Mesenteric fat pad (tissue), 1 donor: ENCODE measurements at places on chromosomes 3 and 15.

GRCh38 chr3:134059671-134060560, 30.2 kb upstream of the SLCO2A1 start:
- no peak for DNase-seq

DNA sequence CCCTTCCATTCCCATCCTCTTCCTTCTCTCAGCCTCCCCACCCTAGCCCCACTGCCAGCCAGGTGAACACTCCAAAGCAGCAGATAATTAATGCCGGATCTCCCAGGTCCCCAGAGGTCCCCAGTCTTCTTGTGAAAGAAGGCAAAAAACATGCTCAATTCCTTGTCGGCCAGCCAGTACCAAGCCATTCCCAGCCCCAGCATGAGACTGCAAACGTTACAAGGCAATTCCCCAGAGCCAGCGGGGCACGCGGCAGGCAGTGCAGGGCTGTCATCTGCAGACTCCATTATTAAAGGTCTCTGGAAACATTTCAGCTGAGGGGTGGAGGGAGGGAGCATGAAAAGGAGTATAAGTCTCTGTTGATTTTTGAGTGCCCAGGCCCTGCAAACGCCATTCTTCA, 117.8 kb downstream of the XXYLT1 start:
- no peak for DNase-seq

DNA sequence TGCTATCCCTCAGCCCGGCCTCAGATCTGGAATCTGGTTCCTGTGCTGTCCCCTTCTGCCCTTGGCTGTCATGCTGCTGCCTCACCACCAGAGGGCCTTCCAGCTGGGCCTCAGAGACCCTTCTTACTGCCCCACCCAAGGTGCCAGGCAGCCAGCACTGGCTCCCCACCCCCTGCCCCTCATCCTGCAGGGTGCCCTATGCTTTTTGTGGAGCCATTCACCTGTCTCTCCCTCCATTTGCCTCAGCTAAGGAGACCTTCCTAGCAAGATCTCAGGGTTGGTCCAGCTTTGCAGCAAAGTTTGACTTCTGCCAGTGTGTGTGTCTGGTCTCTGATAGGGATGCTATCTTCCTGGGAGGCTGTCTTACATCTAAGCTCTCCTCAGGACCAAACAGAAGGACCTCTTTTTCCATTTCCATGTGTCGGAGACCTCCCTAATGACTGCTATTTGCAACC, 1.9 kb upstream of the VWA5B2 start:
- no peak for DNase-seq

DNA sequence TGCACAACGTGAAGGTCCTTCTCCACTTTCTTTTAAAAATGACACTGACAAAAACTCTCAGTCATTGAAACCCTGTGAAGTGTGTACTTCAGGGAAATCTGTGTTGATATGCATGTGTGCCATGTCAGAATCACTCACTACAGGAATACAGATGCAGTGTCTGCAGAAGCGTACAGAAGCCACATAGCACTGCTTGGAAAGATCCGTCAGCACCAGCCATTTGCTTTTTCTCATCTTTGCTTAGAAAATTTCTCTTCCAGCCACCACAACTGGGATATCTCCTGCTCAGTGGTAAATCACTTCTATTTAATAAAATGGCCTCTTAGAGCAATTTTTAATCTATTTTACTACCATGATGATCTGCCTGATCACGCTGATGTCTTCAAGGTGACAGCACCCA, 91.3 kb upstream of the ARHGEF26 start:
- DNase-seq: no peak

DNA sequence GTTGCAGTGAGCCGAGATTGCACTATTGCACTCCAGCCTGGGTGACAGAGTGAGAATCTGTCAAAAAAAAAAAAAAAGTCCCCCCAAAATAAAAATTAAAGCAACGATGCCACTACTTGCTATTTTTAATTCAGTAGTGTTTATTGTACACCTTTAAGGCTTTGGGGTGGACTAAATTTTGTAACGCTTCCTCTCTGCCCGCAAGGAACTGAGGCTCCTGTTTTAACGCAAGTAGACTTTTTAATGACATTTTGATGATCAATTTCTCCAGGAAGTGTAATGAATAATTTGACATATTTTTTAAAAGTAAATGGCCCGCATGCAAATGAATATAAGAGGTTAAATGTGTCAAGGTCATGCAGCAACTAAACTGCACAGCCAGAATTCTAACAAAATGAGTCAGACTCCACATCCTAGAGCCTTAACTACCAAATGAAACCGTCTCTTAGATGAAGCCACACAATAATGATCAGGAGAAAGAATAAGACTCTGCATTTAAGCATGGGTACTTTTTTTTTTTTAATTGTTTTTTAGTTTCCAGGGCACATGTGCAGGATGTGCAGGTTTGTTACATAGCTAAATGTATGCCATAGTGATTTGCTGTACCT, 96.8 kb upstream of the LMOD3 start:
- no peak for DNase-seq

- no peak for DNase-seq
Measured at GRCh38 chr15:51403946-51404695, 62.7 kb downstream of the GLDN start.

DNA sequence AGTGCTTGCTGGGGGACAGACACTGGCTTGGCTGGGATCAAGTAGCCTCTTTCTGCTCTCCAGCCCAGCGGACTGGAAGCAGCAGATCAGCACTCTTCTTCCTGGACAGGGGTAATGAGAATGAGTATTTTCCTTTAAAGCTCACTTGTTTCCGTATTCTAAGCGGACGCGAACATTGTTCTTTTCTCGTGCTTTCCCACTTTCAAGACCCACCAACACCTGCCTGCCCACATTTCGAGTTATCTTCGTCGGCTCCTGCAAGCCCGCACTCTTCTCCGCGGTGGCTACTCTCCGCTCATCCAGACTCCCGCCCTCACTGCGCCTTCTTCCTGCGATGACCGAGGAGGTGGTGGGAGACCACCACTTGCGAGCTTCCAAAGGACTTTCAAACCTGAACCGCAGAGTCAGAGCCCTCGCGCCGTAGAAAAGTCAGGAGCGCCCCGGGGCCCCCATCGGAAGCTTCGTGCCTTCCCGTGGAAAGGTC, 1.6 kb upstream of the PPM1L start:
- DNase-seq: peak; percentile 87

DNA sequence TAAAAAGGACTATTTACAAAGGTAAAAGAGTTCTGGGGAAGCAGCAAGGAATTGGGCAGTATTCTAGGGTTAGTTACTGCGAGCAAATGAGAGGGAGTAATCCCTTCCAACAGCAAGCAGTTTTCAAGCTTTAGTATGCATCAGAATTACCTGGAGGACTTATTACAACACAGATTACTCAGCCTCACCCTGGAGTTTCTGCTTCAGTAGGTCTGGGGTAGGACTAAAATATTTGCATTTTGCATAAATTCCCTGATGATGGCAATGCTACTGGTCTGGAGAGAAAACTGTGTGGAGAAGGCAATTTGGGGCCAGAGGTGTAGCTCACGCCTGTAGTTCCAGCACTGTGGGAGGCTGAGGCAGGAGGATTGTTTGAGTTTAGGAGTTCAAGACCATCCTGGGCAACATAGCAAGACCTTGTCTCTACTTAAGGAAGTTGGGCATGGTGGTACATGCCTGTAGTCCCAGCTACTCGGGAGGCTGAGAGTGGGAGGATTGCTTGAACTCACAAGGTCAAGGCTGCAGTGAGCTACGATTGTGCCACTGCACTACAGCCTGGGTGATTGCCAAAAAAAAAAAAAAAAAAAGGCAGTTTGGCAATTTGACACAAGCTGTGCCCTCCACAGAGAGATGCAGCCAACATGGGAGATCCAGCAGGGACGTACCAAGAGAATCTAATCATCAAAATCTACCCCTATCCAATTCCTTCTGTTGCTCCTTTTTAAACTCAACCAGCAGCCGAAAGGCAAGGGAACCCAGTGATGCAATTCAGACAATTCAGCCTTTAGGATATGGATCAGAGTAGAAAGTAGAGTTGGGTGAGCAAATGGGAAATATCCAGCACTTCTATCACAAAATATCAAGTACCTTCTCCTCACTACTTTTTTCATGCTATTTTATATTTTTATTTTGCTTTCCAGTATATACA, 27.1 kb upstream of the AP4E1 start:
- no peak for DNase-seq

DNA sequence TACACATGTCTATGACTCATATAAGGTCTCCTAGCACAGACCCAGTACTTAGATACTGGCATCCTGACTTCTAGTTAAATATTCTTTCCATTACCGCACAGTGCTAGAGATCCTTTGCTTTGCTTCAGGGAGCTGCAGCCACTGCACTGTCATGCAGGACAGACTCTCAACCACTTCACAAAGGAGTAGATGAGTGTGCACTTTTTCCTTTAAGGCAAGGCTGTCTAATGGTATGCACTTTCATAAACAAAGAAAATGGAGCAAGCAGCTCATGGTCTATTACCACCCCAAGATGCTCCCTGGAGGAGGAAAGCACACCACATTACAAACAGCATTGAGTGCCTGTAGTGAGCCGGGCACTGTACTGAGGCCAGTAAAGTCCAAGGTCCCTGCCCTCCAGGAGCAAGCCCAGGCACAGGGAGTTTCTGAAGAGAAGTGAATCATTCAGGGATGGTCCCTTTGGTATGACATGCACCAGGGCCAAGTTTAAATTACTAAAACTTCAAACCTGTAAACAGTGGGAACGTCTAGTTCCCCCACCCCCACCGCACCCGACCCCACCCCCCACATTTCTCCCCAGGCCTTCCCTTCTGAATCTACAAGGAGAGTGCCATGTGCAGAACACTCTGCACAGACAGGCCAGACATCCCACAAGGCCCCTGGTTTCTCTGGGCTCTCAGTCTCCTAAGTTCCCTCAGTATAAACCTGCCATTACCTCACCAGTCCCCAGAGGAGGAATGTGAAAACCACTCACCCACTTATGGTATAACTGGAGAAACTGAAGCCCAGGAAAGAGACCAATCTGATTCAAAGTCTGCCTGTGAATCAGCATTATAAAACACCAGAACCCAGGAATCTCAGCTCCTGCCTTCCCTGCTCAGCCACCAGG, 107.8 kb upstream of the BCL6 start:
- no peak for DNase-seq

DNA sequence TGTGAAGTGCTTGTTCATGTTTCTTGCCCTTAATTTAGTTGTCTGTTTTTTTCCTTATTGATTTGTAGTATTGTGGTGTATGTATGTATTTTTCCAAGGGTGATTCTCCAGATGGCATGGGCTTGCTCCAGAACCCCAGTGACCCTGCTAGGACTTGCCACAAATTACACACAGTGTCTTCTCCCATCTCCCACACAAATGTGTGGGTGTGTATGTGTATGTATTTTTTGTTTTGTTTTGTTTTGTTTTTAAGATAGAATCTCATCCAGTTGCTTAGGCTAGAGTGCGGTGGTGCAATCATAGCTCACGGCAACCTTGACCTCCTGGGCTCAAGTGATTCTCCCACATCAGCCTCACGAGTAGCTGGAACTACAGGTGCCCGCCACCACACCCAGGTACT, 36.2 kb upstream of the ARID3B start:
- DNase-seq: peak; percentile 12

DNA sequence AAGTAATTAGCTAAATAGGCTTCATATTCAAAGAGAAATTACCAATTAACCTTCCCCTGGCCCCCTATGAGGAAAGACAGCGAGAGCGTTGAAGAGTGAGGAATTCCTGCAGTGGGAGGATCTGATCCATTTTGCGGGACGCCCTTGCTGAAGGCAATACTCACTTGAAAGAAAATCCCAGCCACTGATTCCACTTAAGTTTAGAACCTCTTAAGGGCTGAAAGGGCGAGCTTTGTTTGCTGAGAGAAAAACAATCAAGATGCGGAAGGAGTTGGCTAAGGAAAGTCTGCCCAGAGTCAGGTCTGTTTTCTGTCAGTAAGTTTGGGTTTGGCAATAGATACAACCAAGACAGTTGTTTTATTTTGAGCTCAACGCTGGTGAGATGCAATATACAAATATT, 102.8 kb upstream of the GBE1 start:
- no peak for DNase-seq

- DNase-seq: no peak
Measured at GRCh38 chr15:100483370-100483769, 45.4 kb downstream of the CERS3 start.

DNA sequence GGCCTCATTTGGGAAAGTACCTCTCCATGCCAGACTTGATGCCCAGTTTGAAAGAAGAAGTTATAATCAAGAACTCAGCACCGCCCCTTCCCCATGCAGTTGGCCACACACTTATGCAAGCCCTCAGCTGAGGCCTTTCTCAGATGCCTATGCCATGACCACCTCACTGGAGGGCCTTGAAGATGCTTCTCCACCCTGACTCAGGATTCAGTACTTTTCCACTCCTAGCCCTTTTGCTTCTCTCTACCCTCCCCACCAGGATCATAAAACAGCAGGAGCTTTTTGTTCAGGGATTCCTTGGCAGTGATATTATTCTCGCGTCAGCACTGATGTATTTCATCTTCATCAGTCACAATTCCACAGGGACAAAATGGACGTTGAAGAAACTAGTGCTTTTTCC, 313.5 kb downstream of the PYDC2 start:
- DNase-seq: no peak

DNA sequence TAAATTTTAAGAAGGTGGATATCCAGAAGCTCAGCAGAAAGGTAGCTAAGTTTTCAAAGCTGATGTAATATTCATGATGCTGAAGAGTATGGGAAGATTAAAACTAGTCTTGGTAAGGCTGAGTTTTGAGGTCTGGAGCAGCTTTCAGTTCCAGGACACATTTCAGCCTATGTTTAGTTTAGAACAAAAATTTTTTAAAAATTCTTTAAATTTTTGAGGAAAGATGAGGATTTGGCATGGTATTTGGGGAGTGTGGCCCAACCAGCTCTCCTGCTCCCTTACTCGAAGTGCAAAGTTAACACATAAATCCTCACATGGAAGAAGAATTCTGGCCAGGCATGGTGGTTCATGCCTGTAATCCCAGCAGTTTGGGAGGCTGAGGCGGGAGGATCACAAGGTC, 1039.1 kb downstream of the NAALADL2 start:
- no peak for DNase-seq

GRCh38 chr3:63908081-63908736, 4.0 kb downstream of the SCAANT1 start:
- no peak for DNase-seq

- no peak for DNase-seq
Measured at GRCh38 chr3:2727610-2728318, 382.4 kb downstream of the IL5RA start.

GRCh38 chr3:129278966-129279906, 566 bp downstream of the HMCES start:
- DNase-seq: no peak
